ENCODE measurements at places on chromosomes 7 and 10.

- DNase-seq: no peak
These were observed 77.5 kb downstream of the SLC16A9 start for GRCh38 chr10:59631882-59632807.

DNA sequence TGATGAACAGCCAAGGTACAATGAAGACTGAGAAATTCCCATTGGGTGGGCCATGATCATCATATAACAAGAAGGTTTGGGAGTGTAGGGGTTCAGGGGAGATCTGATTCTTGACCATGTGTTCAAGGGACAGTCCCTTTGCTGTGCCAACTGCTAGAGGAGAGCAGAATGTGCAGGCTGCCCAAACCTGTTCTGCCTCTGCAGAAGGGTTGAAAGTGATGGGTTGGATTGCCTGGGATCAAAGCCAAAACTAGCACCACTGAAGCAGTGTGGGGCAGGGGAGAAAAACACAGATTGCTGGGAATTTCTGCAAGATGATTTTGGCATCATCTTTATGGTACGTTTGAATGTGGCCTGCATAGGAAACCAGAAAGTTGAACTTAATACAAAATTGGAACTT is 303.9 kb downstream of the OTUD1 start:
- DNase-seq: no peak

- DNase-seq: no peak
These were observed 3.5 kb upstream of the LRMDA start for GRCh38 chr10:75427951-75428350.

DNA sequence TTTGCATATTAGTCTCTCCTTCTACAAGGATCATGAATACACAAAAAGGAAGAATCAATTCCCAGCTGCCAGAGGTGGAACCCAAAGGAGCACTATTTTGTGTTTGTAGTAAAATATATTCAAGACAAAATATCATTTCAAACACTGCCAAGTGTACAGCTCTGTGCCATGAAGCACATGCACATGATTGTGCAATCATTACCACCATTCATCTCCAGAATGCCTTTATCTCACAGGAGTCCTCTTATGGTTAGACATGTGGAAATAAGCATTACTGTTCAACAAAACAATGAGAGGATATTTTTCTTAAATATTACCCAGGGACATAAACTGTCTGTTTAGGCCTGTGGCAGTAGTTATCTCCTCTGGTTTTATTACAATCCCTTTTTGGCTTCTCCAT is 151.4 kb upstream of the PPP1R3A start:
- no peak for DNase-seq

DNA sequence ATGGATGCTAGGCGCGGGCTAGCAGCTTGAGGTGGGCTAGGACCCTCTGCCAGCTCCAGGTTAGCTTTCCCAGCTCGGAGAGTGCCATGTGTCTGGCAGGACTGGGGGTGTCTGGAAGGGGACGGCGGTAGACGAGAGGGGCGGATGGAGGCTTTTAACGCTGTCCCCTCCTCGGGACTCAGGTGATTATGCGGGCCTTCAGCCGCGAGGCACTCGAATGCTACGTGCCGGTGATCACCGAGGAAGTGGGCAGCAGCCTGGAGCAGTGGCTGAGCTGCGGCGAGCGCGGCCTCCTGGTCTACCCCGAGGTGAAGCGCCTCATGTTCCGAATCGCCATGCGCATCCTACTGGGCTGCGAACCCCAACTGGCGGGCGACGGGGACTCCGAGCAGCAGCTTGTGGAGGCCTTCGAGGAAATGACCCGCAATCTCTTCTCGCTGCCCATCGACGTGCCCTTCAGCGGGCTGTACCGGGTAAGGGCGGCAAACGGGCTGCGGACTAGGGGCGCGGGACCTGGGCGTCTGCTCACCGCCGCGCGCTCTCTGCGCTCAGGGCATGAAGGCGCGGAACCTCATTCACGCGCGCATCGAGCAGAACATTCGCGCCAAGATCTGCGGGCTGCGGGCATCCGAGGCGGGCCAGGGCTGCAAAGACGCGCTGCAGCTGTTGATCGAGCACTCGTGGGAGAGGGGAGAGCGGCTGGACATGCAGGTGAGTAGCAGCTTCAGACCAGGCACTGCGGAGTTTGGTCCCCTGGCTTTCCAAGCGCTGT is 1.1 kb downstream of the CYP26A1 start:
- no peak for DNase-seq

DNA sequence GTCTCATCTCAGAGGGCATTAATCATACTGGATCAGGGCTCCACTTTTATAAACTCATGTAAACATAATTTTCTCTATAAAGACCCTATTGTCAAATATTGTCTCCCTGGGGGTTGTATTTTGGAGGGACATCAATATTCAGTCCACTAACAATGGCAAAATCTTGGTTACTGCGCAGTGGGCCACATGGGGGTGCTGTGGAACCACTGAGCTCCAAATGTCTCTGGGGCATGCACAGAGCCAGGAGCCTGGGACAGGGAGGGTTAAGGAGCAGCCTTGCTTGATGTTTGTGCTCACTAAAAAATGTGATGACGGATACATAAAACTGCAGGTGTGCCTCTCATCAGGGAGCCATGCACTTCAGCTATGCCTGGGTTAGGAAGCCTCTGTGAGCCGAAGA is 62.1 kb upstream of the PRSS58 start:
- DNase-seq: no peak

DNA sequence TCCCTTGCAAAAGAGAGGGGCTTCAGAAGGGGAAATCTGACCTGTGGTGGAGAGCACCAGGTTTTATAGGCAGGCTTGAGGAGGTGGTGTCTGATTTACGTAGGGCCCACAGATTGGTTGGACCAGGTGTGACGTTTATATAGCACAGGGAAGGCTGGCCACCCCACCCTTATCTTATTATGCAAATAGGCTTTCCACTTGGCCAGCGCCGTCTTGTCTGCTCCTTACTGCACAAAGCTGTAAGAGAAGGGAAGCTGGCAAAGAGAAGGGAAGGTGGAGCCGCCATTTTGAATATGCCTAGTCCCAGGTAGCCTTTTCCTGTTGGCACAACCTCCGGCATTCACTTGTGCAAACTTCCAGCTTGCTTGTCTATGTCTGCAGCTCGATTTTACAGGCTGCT is 221.4 kb downstream of the GATA3 start:
- no peak for DNase-seq

GRCh38 chr10:74096777-74097176 is 53.9 kb downstream of the AP3M1 start:
- no peak for DNase-seq

DNA sequence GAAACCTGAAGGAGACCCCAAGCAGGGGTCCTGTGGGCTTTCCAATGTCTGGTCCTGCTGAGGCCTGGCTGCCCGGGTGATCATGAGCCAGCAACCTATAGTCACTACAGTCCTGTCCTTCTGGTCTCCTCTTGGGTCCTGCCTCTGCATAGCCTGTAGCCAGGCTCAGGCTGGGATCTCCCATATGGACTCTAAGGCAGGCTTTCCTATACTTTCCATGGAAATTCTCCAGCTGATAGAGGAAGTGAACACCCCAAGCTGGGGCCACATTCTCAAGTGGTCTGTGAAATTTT is 26.4 kb downstream of the ANXA8 start:
- no peak for DNase-seq

GRCh38 chr7:5445981-5446594 is 22.5 kb upstream of the TNRC18 start:
- no peak for DNase-seq

GRCh38 chr7:1755783-1756625 is 85.9 kb downstream of the ELFN1 start:
- DNase-seq: no peak

DNA sequence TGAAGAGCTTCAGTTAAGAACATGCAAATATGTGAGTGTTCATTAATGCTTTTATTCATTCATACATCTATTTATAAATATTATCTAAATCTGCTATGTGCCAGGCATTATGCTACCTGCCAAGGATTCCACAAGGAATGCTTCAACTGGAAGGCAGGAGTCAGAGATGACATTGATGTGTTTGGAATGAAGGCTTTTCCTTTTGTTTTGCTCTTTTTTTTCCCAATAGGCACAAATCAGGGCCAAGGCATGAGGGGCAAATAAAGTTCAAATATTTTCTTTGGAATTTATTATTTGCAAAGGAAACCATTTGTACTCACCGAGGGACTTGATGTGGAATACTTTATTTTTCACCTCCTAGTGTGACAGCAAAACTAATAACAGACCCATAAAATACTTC is 530.3 kb downstream of the ARL4A start:
- no peak for DNase-seq

- DNase-seq: no peak
These were observed 48.4 kb upstream of the FZD8 start for GRCh38 chr10:35690534-35690933.

DNA sequence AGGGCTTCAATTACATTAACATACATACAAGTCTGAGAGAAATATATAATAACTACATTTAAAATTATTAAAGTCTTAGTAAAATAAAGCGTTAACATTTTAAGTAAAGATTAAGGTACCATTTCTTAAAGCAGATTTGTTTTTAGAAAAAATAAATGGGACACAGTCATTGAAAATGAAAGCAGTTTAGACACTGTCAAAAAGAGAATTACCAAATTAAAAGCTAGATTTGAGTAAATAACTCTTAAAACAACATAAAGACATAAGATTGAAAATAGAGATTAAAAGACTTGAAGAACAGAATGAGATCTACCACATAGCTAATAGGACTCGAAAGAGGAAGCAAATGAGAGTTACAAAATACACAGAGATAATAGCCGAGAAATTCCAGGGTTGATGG is 562.2 kb upstream of the FOXK1 start:
- DNase-seq: no peak

DNA sequence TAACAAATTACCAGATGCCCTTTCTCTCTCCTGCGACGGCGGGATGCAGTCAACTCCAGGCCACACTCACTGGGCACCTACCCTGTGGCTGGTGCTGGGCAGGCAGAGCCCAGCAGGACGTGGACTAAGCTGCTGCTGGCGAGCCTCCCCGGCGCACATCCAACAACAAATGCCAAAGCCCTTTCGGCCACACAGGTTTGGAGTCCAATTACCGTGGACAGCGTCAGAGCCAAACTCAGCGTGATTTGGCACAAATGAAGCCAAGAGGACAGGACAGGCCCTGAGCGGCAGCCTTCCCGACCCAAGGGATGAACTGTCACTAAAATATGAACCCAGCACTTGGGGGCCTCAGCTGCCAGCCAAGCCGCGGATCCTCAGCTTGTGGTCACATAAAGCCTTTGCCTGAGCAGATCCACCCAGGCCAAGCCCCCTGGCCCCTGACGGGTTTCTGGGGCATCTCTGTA is 28.4 kb downstream of the DAGLB start:
- DNase-seq: no peak

- no peak for DNase-seq
These were observed 219.0 kb downstream of the PTEN start for GRCh38 chr10:88082391-88082790.

DNA sequence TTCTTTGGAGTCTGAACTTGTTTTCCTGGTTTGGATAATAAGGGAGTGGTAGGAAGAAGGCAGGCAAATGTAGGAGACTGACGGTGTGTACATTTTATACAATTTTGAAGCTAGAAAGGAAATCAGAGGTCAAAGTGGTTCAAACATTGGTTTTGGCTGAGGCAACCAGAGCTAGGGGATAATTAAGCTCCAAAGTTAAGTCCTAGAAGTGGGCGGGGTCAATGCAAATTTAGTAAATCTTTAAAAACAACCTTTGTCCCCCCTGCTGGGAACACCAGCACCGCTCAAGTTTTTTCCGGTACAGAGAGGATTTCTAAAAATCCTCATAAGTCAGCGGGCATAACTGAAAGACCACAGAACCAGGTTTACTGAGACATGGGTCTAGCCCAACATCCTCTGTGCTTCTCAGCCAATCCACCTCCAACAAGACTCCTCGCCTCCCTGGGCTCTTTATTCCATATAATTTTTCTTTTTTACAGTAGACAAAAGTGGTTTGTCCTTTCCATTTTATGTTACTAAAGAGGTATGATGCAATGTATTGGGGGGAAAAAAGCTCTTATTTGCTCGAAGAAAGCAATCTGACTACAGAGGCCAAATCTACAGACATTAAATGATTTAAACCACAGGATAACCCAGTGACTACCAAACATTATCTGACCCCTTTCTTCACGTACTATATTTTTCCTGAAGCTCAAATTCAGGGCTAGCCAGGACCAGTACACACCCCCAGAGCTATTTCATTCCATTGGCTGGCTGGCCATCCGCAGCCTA is 1.6 kb downstream of the GLUD1 start:
- no peak for DNase-seq

- no peak for DNase-seq
These were observed 380.1 kb downstream of the HPSE2 start for GRCh38 chr10:98855403-98856189.

DNA sequence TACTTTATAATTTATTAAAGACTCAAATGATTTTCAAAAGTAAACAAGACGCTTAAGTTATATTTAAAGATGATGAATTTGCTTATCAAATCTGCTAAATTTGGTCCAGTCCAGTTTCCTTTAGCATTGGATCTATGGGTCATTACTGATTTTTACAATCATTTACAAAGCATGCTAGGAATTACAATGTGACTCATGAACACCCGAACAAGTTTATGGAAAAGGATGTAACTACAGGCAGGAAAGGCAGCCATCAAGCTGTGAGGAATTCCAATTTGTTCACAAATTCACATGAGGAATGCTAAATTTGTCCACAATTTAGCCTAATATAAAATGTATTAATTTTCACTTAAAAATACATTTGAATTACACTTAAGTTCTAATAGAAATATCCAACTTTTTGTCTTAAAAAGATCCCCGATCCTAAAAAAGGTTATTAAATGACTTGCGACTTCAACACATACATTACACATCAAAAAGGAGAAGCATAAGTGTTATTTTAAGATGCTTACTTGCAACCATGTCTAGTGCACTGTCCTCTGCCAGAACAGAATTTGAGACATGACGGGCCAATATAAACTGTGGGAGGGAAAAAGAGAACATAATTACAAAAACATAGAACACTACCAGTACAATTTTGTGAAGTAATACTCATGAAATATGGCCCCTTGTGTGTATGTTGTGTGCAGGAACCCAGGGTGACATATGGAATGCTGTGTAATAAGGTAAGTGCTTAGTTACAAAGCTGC is 194.2 kb upstream of the SLC26A5 start:
- no peak for DNase-seq

DNA sequence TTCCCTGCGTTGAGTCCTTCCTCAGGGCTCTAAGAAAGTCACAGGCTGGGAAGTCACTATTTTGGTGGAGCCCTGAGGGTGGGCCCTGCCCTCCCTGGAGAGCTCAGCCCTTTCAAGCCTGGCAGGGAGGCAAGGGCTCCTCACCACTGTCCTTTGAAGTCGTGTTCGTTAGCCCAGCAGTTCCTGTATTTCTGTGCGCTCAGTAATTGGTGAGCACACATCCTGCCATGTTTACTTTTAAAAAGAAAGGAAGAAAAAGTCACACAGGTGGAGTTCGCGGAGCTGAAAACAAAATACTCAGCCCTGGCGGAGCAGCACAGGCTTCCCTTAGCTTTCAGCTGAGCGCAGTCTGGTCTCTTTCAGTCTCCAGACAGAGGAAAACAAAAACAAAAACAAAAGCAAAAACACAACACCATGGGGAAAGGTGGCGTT is 37.1 kb downstream of the PRKCQ start:
- no peak for DNase-seq

GRCh38 chr7:26199301-26200037 is 1.1 kb downstream of the HNRNPA2B1 start:
- no peak for DNase-seq

Measured in GM04503 (cell line).